ENCODE measurements at places on chromosomes 7 and 10. TPM values are rescaled to one million over a fixed set of nuclear protein-coding genes. Genes with fewer than 3 reads are reported as not detected.

GRCh38 chr7:92626281-92626809 lies 36.2 kb upstream of the FAM133B start:
- DNase-seq = no peak
- no peak overlapping the region for H3K27ac ChIP-seq
- H3K36me3 ChIP-seq = no peaks in the 10 kb centered on the region
- no peaks in the 10 kb centered on the region for H3K27me3 ChIP-seq

- no peak for DNase-seq
- H3K27ac ChIP-seq = no peak overlapping the region
- peaks cover 8% of the 10 kb centered on the region for H3K4me1 ChIP-seq
- H3K27me3 ChIP-seq = no peaks in the 10 kb centered on the region
- H3K36me3 ChIP-seq = no peaks in the 10 kb centered on the region
Observed at GRCh38 chr10:63584725-63585035, 63.5 kb downstream of the REEP3 start.

DNA sequence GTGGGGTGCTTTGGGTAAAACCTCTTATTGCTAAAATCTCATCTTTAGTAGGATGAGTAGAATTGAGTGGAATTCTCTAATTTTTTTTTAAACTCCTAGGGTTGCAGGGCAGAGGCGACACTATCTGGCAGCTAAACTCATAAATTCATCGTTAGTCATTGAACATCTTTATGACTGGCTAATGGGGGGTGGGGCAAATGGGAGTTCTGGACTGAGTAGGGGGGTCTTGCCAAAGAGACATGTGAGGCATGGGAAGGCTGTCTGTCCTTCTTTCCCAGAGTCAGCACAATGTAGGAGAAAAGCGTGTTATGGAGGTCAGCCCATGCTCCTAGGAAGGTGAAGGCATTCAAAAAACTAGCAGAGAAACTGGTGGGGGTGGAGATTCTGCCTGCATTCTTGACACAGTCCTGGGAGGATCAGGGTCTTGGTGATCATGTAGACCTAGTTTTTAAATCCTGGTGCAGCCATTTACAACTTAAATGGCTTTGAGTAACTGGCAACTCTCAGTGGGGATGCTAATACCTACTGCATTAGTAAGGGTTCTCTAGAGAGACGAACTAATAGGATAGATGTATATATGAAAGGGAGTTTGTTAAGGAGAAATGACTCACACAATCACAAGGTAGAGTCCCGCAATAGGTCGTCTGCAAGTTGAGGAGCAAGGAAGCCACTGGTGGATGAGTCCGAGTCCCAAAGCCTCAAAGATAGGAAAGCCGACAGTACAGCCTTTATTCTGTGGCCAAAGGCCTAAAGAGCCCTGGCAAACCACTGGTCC lies 47.7 kb downstream of the EMX2 start:
- no peak overlapping the region for H3K27ac ChIP-seq
- H3K27me3 ChIP-seq = no peaks in the 10 kb centered on the region
- no peaks in the 10 kb centered on the region for H3K4me1 ChIP-seq

Gene ZNF783
- 26.8 TPM for total RNA-seq

DNA sequence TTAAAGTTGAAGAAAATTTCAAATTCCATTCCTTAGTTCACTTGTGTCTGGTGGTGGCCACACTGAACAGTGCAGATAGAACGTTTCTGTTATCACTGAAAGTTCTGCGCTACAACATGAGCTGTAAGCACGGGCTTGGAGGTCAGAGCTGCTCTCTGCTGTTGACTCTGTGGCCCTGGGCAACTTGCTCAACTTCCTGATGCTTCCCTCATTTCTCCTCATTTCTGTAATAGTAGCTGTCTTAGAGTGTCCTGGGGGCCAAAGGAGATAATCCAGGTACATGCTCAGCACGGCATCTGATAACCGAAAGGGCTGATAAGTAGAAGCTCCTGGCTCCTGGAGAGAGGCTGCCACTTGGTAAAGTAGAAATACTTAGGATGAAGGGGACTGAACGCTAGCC lies 92.3 kb upstream of the DUSP5 start:
- no peak for DNase-seq
- H3K4me3 ChIP-seq = no peak overlapping the region
- H3K4me1 ChIP-seq = peaks cover 6% of the 10 kb centered on the region
- no peaks in the 10 kb centered on the region for H3K36me3 ChIP-seq

Gene SPDYE9
- total RNA-seq = not detected

DNA sequence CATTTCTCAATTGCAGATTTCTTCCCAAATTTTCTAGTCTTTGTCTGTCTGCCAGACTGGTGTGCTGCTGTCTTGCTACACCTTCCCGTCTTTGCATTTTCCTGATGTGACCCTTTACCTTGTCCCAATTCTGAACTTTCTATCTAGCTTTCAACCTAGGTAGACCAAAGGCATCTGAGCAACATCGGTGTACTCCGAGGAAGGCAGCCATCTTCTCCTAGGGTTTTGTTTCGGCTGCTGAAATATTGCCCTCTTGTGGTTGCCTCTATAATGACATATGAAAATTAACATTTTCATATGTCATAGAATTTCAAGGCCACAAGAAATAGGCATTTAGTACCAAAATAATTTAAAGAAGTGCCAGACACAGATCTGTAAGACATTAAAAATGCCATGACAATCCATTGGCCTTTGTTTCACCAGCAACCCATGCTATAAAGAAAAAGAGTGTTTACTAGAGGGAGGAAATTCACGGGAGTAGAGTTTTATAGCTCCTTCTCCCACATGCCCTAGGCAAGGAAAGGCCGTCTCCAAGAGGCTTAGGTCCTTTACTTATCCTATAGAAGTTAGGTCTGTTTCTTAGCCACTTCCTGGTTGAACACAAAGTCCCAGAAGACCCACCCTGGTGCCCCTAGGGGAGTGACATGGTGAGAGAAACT lies 23.4 kb downstream of the OR9A2 start:
- H3K27ac ChIP-seq = no peak overlapping the region
- DNase-seq = no peak
- H3K27me3 ChIP-seq = peaks cover 5% of the 10 kb centered on the region
- H3K4me1 ChIP-seq = no peaks in the 10 kb centered on the region

All from tibial nerve (tissue), 4 donors.